ENCODE measurements at places on chromosomes 3 and 15.

DNA sequence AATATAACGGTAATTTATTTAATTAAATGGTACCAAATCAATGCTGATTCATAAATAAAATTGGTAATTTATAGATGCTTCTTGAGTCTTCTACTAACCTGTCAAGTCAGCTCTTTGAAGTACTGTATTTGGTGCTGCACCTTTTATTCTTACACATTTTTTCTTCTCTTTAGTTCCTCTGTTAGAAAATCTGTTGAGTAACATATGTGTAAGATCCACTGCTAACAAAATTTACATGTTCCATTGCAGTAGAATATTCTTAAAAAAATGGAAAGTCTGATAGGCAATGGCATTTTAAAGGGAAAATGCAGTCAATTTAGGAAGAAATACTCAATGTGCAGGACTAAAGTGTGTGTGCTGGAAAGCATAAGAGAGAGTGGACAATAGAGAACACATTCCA lies 936.6 kb downstream of the ZPLD1 start:
- DNase-seq, result no peak

DNA sequence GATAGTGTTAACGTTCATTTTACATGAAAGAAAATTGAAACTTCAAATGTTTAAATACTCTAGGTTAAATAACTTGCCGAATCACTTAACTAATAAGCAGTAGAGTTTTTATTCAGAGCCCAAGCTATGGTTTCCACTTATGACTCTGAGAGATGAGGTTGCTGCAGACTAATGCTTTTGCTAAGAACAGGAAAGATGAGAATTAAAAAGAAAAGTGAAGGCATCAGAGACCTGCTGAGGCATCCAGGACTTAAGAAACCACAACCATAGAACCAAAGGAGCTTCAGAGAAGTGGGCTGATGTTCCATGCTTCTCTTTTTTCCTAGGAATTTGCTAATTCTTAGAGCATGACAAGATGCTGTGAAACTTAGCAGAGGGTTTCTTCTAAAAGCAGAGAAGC lies 9.5 kb downstream of the HMG20A start:
- DNase-seq, result no peak

- no peak for DNase-seq
These were observed 59.7 kb downstream of the CCDC33 start for GRCh38 chr15:74295800-74296199.

GRCh38 chr15:59933607-59934006 lies 70.5 kb upstream of the FOXB1 start:
- DNase-seq, result no peak

DNA sequence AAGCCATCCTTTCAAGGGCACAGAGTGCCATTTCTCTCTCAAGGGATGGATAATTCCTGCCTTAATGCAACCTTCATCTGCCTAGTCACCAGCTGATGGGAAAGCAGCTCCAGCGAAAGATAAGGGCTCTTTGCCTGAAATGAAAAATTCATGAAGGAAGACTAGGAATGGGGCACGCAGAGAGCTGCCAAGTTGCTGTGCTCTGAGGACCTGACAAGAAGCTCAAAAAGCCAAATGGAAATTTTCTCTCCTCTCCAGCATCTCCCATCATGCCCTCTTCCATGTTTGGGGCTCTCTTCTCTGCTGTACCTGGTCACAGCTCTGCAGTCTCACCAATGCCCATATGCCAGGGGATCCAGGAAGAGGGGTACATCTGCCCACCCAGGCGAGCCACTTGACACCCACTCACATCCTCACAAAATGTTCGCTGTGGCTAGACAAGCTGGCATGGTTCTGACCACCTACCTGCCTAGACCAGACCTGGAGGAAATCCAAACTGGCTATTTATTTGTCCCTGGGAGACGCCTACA lies 29.3 kb upstream of the ABHD2 start:
- DNase-seq, result no peak

DNA sequence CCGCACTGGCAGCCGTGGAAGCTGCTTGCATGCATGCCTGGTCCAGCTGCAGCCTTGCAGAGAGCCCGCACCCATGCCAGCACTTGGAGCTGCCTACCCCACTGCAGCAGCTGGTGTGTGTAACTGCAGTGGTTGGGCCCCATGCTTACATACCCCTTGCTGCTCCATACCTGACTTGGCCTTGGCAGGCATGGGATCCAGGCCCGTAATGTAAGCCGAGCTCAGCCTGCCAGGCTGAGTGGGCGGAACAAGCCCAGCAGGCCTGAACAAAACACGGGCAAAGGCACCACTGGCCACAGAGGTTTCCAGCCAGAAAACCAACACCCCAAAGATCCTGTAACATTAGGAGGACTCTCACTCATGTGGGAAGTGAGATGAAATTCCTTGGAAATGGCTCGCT lies 48.3 kb downstream of the SLC6A20 start:
- no peak for DNase-seq

DNA sequence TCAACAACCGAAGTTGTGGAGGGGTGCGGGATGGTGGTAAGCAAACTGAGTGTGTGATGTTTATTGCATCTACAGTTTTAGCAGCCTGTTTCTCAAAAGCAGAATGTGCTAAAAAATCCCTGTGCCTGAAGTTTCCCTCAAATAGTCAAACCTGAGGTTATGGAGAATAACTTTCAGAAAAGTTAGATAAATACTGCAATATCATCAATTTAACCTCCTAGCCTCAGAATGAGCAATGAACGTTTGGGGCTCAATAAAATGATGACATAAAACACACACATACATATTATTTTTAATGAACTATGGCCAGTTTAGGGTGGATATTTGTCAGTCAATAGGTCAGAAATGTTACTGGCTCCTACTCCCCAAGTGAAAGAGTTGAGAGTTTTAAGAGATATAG lies 201.6 kb downstream of the SEMA6D start:
- DNase-seq, result no peak

DNA sequence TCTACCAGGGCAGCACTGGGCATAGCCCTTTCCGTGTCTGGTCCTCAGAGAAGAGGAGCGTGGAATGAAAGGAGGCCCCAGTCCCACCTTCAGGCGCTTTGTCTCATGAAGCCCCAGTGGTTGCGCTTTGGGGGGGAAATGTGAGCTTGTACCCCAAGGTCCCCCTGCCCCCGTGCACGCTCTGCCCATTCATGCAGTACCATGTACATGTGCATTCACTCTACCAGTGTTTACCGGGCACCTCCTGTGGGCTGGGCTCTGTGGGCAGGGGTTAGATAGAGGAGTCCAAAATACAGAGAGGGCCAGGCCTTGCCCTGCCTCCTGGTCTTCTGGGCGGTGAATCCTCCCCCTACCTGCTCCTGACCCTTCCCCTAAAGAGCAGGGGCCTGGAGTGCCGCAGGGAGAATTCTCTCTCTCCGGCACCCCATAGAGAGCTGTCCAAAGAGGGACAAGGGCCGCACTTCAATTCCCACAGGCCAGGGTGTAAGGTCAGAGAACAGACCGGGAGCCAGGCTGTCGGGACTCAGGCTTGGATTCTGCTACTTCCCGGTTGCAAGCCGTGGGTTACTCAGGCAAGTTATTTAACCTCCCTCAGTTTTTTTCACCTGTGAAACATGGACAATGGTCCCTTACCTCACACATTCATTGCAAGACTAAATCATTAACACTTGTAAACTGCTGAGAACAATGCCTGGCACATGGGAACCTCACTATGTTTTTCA lies 153.4 kb downstream of the MEGF11 start:
- no peak for DNase-seq

- no peak for DNase-seq
These were observed 57.0 kb downstream of the TMCC1 start for GRCh38 chr3:129836381-129837064.

DNA sequence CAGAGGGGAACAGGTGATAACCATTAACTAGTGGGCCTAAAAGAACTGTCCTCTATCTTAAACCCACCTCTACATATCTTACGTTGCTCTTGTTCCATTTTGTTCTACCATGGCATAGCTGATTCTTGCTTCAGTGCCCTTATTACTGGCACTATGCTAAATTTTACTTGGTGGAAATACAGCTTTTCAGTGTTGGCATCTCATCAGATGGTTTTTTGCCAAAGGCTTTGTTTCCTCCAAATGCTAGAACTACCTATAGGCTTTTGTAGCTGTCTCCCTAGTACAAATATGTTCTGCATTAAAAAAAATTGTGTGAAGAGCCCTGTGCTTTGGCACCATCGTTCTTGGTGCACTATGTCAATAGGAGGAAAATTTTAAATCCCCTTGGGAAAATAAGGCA lies 145.0 kb upstream of the ZBTB20 start:
- DNase-seq, result no peak

DNA sequence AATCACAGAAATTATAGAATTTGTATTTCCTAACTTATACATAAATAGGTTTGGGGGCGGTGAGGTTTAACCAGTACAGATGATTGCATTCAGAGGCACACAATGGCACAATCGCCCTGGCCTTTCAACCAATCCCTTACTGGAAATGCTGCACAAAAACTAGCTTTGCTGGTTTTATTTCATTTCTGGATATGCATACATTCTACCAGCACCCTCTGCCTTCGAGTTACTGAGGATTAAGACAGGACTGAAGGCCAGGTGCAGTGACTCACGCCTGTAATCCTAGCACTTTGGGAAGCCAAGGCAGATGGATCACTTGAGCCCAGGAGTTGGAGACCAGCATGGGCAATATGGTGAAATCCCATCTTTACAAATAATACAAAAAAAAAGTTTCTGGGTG lies 336.1 kb downstream of the ARRDC4 start:
- no peak for DNase-seq

DNA sequence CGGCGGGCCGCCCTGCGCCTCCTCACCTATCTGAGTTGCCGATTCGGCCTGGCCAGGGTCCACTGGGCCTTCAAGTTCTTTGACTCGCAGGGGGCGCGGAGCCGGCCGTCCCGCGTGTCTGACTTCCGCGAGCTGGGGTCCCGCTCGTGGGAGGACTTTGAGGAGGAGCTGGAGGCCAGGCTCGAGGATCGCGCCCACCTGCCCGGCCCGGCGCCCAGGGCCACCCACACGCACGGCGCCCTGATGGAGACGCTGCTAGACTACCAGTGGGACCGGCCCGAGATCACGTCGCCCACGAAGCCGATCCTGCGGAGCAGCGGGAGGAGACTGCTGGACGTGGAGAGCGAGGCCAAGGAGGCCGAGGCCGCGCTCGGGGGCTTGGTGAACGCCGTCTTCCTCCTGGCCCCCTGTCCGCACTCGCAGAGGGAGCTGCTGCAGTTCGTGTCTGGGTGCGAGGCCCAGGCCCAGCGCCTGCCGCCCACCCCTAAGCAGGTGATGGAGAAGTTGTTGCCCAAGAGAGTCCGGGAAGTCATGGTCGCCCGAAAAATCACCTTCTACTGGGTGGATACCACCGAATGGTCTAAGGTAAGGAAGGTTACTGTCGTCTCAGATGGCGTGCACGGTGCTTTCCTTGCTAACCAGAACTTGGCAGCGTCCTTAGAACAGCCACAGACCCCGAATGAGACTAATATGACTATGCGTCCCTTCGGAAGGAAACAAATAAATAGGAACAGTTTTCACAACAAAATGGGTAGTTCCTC lies 567 bp downstream of the TICRR start:
- DNase-seq, result no peak

DNA sequence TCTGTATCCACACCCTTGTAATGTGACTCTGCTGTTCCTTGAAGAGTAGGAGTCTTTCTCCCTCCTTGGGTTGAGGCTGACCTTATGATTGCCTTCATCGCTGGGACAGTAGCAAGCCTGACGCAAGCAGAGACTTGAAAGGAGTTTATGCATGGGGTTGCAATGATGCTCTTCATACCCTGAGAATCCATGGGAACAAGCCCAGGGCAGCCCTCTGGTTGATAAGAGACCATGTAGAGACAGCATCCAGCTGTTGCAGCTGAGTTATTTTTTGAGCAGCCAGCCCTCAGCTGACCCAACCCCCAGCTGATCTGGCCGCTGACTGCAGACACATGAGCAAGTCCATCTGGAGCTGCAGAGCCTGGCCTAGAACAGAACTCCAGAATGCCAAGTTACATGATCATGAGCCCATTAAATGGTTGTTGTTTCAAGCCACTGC lies 60.6 kb upstream of the ARNT2 start:
- DNase-seq, result no peak

- DNase-seq, result no peak
These were observed 147.5 kb upstream of the PDZRN3 start for GRCh38 chr3:73772076-73772886.

GRCh38 chr15:75456710-75457109 lies 5.2 kb upstream of the SIN3A start:
- no peak for DNase-seq

- DNase-seq, result no peak
These were observed 114.9 kb downstream of the IQCH start for GRCh38 chr15:67369359-67369998.

DNA sequence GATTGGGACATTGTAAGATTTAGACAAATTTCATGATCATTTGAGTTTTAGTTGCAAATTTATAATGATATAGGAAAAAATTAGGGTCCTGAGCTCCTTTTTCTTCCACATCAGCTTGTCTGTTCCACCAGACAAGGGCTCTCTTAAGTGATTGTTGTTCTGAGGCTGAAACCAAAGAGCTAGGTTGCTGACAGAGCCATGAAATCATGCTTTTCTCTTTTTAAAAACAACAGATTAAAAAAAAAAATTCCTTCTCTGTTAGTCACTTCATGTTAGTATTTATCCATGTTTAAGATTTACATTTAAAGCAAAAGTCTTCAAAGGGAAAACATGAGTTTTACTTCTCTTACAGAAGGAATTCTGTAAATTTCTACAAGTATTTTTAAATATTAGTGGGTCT lies 56.8 kb downstream of the ATP2C1 start:
- DNase-seq, result no peak

GRCh38 chr3:124843506-124844177 lies 43.5 kb downstream of the ITGB5 start:
- no peak for DNase-seq

DNA sequence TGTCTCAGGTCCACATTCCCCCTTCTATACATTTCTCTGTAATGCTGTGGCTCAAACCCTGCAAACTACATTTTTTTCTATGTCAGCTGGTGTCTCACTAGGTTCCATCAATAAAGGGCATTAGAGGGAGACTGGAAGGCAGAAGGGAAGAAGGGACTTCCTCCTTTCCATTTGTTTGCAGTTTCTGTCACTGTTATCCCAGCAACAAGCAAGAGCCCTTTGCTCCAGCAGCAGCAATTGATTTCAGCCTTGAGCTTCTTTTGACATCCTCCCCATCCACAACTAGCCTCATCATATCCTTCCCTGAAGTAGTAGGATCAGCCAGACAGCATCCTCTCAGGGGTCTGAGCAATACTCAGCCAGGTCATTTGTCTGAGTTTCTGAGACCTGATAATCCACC lies 5.3 kb upstream of the NCK1 start:
- no peak for DNase-seq

DNA sequence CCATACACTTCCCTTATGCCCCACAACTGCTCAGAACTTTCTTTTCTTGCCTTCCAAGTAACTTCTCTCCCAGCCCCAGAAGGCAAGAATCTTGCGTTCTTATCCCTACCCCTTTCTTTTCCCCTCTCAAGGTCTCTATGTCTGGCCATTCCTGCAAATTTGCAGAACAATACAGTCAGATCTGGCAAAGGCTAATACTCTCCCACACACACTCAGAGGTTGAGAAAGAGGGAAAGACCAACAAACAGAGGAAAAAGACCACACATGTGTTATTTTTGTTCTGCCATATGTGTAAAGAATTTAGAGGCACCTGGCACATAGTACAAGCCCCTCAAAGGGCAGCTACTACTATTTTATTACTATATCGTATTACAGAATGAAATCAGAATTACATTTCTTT lies 25.7 kb downstream of the GJD2 start:
- DNase-seq, result no peak

- DNase-seq, result no peak
These were observed 45.4 kb downstream of the CRTAP start for GRCh38 chr3:33159234-33159633.
